ENCODE measurements at places on chromosomes 7 and 10.

DNA sequence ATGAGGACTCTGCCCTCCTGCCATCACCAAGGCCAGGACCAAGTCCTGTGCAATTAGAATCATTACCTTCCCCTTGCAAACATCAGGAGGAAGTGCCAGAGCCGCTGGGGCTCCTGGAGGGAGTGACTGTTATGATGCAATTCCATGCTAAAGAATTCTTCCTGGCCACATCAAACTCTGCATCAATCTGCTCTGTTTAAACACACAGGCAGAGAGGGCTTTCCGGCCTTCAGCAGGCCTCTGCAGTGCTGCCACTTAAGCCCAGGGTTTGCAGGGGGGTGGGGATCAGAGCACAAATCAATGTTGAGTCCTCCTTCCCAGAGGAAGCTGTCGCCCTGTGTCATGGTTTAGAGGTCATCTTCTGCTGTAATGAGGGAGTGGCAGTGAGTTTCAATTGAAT, 58.1 kb downstream of the CTBP2 start:
- DNase-seq: no peak

GRCh38 chr7:149500910-149501309, 3.3 kb upstream of the ZNF746 start:
- DNase-seq: no peak

GRCh38 chr10:109166935-109167334, 756.4 kb downstream of the XPNPEP1 start:
- no peak for DNase-seq

DNA sequence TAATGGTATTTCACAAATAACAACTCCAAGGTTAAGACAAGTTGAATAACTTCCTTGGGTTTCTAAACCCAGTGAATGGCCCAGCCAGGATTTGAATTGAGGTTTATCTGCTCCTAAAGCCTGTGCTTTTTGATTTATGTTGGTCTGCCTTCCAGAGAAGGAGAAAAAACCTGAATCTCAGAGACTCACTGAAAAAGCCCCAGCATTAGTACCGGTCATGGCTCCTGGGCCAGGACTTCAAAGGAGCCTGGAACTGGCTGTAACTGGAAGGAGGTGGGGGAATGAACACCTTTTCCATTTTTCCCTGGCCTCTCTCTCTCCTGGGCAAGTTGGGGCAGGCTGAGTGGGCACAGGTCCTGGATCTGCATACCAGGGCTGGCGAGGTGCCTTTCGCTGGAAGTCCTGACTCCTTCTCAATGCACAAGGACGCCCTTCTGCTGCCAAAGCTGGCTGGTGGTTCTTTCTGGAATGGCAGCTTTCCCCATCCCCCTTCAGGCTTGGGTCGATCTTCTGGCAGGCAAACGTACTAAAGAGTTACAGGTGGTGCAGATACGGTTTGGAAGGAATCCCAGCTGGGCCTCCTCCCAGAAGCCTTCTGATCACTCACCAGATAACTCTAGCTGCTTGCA, 268.2 kb downstream of the PTEN start:
- peak; percentile 83 for DNase-seq

- no peak for DNase-seq
Measured at GRCh38 chr7:39697483-39697882, 74.1 kb downstream of the RALA start.

DNA sequence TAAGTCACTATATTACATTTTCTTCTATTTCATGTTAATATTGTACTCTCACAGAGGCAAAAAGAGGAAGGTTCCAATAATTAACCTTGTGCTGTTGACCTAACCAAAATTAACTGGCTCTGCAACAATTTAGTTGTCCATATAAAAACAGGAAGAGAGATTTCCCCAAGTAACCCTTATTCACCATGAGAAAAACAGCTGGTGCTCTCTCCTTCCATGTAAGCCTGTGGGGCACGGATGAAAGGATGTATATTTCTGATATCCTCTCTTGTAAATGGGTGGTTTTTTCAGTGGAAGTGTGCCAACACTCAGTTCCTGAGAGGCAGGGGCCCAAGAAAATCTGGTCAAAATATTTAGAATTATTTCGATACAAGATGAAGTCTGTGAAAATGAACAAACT, 358.1 kb downstream of the CRPPA start:
- no peak for DNase-seq

- DNase-seq: no peak
Measured at GRCh38 chr7:22630069-22630468, 96.9 kb upstream of the IL6 start.

DNA sequence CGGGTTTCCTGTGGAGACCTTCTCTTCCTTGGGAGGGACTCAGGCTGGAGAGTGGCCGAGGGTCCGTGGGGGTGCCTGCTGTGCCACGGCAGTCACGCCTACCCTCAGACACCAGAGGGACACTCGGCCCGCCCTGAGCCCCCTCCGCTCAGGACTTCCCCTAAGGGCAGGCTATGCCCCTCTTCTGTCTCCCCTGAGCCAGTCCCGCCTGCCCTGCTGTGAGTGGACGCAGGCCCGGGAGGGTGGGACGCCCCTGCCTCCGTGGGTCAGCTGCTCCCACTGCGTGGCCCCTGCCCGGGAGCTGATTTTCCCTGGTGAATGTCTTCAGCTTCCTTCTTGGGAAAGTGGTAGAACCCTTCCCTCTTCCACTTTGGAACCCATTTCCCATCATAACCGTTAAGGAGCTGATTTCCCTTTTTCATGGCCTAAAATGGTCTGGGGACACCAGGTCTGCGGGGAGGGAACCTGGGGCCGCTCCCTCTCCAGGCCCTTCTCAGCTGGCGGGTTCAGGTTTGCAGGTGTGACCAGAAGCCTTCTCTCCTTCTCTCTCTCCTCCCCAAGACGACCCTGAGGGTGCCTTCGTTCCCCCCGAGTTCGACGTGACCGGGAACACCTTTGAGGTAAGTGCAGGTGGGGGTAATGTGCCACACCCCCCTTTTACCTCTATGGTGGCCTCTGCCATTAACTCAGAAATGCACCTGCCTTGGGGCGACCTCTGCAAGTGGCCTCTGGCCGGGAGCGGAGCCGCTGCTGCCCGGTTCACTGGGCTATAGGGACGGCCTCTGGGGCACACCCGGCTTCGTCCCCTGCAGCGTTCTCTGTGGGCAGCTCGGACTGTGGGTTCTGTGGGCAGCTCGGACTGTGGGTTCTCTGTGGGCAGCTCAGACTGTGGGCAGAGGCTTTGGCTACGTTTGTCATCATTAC, 7.9 kb downstream of the KNDC1 start:
- DNase-seq: no peak

- DNase-seq: no peak
Measured at GRCh38 chr10:112385201-112385600, 11.3 kb downstream of the ACSL5 start.

DNA sequence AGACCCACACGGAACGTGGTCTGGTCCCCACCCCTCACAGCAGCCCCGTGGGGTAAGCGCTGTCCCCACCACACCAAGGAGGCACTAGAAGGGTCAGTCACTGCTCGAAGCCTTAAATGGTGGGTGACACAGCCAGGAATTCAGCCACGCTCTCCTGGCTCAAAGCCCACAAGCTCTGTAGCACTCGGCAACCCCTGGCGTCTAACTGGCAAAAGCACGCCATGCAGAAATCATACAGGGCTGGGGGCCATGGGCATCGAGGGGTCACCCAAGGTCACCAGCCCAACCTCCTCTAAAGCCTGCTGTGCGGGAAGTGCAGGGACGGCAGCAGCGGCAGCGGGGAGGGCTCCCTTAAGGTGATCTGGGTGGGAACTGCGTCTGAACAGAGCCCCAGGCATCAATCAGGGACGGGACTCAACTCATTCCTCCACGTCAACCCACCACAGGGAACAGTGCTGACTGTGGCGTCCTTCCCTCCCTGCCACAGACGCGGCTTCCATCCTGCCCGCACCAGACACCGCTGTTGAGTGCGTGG, 7.8 kb downstream of the GPER1 start:
- DNase-seq: no peak

DNA sequence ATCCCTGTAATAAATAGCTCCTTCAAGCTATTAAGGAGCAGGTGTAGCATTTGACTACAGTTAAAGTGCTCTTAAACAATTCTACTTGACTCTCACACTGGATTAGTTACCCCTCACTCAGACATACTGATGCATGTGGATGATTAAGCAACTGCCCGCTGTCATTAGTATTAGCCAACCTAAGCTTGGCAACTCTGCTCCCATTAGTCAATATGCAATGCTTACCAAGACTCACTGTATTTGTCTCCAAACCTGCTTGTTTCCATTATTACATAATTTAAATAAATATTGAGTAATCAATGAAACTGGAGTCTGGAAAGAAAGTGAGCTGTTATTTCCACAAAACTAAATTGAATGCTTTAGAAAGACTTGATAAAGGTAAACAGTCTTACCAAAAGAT, 144.0 kb upstream of the ASAH2 start:
- DNase-seq: peak; percentile 25

DNA sequence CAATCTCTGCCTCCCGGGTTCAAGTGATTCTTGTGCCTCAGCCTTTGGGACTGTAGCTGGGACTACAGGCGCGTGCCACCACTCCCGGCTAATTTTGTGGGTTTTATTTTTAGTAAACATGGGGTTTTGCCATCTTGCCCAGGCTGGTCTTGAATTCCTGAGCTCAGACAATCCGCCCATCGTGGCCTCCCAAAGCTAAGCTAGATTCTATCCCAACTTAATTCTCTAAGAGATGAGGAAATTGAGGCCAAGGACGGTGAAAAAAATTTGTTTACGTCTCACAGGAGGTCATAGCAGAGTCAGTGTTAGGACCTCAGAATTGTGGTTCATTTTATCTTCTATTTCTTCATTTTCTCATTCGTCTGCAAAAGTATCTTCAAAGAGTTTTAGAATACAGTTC, 6.1 kb downstream of the CCAR1 start:
- no peak for DNase-seq

DNA sequence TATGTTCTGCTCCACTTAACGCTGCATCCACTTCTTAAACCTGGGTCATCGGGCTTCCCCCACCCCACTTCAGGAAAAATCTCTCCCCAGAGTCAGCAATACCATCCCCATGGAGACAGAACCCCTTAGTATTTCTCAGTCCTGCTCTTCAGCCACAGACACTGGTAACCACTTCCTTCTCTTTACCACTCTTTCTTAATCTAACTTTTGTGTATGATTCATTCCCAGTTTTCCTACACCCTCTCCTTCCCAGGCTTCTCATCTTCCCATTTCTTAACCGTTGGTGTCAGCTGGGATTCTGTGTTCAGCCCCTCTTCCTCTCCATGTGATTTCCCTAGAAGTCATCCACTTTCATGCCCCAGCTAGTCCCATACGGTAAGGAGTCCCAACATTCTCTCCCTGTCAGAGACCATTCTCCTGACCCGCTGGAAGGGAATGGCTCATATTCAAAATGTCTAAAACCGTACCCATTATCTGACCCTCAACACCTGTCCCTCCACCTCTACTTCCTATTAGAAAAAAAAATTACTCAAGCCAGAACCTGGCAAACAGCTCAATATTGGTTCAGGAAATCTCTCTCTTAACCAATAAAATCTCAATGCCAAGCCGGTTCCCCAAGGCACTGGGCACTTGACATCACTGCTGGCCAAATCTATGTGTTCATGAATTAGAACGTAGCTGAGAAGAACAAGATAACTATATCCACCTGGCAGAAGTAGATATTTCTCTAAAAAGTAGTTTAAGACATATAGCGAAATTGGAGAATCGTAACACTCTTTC, 89.4 kb downstream of the DGKI start:
- DNase-seq: no peak

DNA sequence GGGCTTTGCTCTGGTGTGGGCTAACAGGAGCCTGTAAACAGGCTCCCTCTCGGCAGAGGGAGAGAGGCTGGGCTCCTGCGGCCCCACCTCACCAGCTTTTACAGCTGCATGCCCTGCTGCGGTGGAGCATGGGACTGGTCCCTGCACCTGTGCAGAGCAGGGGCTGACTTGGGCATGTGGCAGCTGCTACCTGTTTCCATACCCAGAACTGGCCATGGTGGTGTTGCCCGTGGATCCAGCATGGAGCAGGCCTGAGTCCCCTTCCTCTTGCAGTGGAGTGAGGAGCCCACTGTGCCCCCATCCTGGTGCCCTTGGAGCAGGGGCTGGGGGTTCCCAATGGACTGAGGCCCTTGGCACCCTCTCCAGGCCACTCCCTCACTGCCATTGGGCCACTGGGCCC, 91.9 kb upstream of the MGMT start:
- no peak for DNase-seq

- DNase-seq: no peak
Measured at GRCh38 chr7:38840736-38841460, 68.1 kb downstream of the VPS41 start.

DNA sequence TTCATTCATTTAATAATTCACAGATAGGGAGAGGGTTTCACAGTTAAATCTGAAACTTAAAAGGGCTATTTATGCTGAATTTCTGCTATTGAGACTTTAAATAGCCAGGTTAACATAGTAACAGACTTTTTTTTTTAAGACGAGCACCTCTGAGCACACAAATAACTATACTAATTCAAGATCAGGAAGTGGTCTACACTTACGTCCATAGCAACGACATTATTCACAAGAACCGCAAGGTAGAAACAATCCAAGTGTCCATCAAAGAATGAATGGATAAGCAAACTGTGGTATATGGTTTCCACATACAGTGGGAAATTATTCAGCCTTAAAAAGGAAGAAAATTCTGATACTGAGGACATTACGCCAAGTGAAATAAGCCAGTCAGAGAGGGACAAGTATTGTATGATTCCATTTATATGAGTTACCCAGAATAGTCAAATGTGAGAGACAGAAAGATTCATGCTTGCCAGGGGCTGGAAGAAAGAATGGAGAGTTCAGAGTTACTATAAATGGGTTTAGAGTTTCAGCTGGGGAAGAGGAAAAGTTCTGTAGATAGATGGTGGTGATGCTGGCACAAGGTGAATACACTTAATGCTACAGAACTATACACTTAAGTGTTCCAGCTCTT, 140.3 kb upstream of the LAMB4 start:
- no peak for DNase-seq

- DNase-seq: no peak
Measured at GRCh38 chr7:105940109-105940508, 23.0 kb upstream of the CDHR3 start.

GRCh38 chr10:96720422-96721206, at the start of gene PIK3AP1:
Gene PIK3AP1 (minus strand): TSS chr10:96720514. CDS start chr10:96720394, 120 bp downstream.
- DNase-seq: no peak

- no peak for DNase-seq
Measured at GRCh38 chr10:49645871-49646870, 32.3 kb downstream of the CHAT start.

- DNase-seq: no peak
Measured at GRCh38 chr7:19203686-19204085, 58.5 kb upstream of the FERD3L start.

DNA sequence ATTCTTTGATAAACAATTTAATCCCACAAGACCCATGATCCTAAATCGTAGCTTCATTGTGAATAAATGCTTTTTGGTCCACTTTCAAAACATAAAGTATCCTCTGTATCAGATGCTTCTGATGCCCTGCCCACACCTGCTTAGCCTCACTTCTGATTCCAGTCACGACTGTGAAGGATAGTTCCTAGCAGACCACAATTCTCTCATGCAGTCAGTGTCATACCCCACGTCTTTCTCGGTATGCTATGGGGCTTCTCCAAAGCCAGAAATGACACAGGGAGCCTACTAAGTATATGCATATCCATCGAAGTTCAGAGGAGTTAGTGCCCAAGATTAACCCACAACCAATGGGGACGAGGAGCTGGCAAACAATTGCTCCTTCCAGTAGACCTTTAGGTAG, 27.6 kb upstream of the CTNNA3 start:
- DNase-seq: no peak
